Melanocyte of skin (primary cell): ENCODE measurements at places on chromosomes 5 and 9. TPM values are rescaled to one million over a fixed set of nuclear protein-coding genes. Genes with fewer than 3 reads are reported as not detected.

The DMAC1 gene
- total RNA-seq: 8.0 and 9.3 TPM in 2 replicates

The TPM2 gene
- 21.6 and 34.0 TPM in 2 replicates for total RNA-seq

The NMUR2 gene
- total RNA-seq: not detected in 2 replicates

The TMEM267 gene
- total RNA-seq: 8.7 and 11.1 TPM in 2 replicates

The EIF4E1B gene
- total RNA-seq: not detected in 2 replicates

The ORM2 gene
- not detected in 2 replicates for total RNA-seq

The PCDHA10 gene
- total RNA-seq: under 0.01 TPM in 1 of 2 replicates, not detected in the other

The PAEP gene
- total RNA-seq: 11.0 and 12.4 TPM in 2 replicates

The CDH9 gene
- not detected in 2 replicates for total RNA-seq

The GMCL2 gene
- not detected in 2 replicates for total RNA-seq

The CNTNAP3 gene
- total RNA-seq: 0.34 and 8.0 TPM in 2 replicates

The MED10 gene
- total RNA-seq: 5.2 and 8.7 TPM in 2 replicates

The EPB41L4B gene
- not detected in 2 replicates for total RNA-seq

The ANKRD34B gene
- not detected in 2 replicates for total RNA-seq

The NEUROG1 gene
- total RNA-seq: not detected in 2 replicates

The LVRN gene
- total RNA-seq: not detected in 2 replicates

The C5orf58 gene
- total RNA-seq: 4.6 TPM in 1 of 2 replicates, not detected in the other

The ESM1 gene
- not detected in 2 replicates for total RNA-seq

The NMRK1 gene
- 12.0 and 22.5 TPM in 2 replicates for total RNA-seq

The HTR1A gene
- total RNA-seq: not detected in 2 replicates

The RAD1 gene
- 24.7 and 35.0 TPM in 2 replicates for total RNA-seq

The MCC gene
- 80.1 and 124 TPM in 2 replicates for total RNA-seq

The MSMP gene
- total RNA-seq: not detected in 2 replicates

The ITK gene
- total RNA-seq: 1.3 and 2.6 TPM in 2 replicates

The ERCC6L2 gene
- total RNA-seq: 79.8 and 125 TPM in 2 replicates

The SLC30A5 gene
- 47.6 and 58.0 TPM in 2 replicates for total RNA-seq

The GOLGA1 gene
- total RNA-seq: 11.7 and 14.0 TPM in 2 replicates

The ARHGEF39 gene
- 1.7 and 4.7 TPM in 2 replicates for total RNA-seq

The SLC6A7 gene
- total RNA-seq: not detected in 2 replicates

The RORB gene
- total RNA-seq: under 0.01 and 0.15 TPM in 2 replicates

The GARIN3 gene
- not detected in 2 replicates for total RNA-seq

The NUTM2G gene
- total RNA-seq: not detected in 2 replicates

The DMRT3 gene
- not detected in 2 replicates for total RNA-seq

The SHC3 gene
- 0.31 and 0.33 TPM in 2 replicates for total RNA-seq

The WDR38 gene
- total RNA-seq: not detected in 2 replicates

The LCN9 gene
- not detected in 2 replicates for total RNA-seq

The PCDHGA5 gene
- under 0.01 and 0.15 TPM in 2 replicates for total RNA-seq

The IL9 gene
- not detected in 2 replicates for total RNA-seq

The ZNF300 gene
- total RNA-seq: 3.5 and 5.0 TPM in 2 replicates

The SMIM33 gene
- not detected in 2 replicates for total RNA-seq

The CSF1R gene
- 0.33 TPM in 1 of 2 replicates, not detected in the other for total RNA-seq

The MAMDC2 gene
- total RNA-seq: 0.31 and 0.33 TPM in 2 replicates

The FLT4 gene
- under 0.01 TPM in 1 of 2 replicates, not detected in the other for total RNA-seq

The OBP2B gene
- not detected in 2 replicates for total RNA-seq

The INSL6 gene
- total RNA-seq: not detected in 2 replicates

The PRDM12 gene
- not detected in 2 replicates for total RNA-seq

The RNF130 gene
- 28.6 and 43.3 TPM in 2 replicates for total RNA-seq

The SOHLH1 gene
- total RNA-seq: not detected in 2 replicates

The POU5F2 gene
- 1.0 and 2.5 TPM in 2 replicates for total RNA-seq

The HMMR gene
- total RNA-seq: 46.3 and 56.8 TPM in 2 replicates

The PITX1 gene
- not detected in 2 replicates for total RNA-seq

The FAM81B gene
- total RNA-seq: not detected in 2 replicates

The SPATA31D4 gene
- total RNA-seq: not detected in 2 replicates

The MFAP3 gene
- total RNA-seq: 83.6 and 130 TPM in 2 replicates

The ANGPTL2 gene
- total RNA-seq: 35.5 and 51.3 TPM in 2 replicates

The MLANA gene
- 1,023 and 1,146 TPM in 2 replicates for total RNA-seq

The TOR4A gene
- 1.7 and 3.3 TPM in 2 replicates for total RNA-seq

The KIF24 gene
- total RNA-seq: 6.5 and 7.7 TPM in 2 replicates

The AGTPBP1 gene
- 16.2 and 23.3 TPM in 2 replicates for total RNA-seq

The PCDHGA1 gene
- total RNA-seq: under 0.01 and 0.36 TPM in 2 replicates
